Nucleus accumbens (tissue), 56 donors: ENCODE measurements at places on chromosomes 1 and 21.

- DNase-seq, result no peak
Observed at GRCh38 chr1:160116283-160117147, 956 bp downstream of the ATP1A2 start.

GRCh38 chr1:90864681-90865080, 147.6 kb upstream of the BARHL2 start:
- DNase-seq, result no peak

DNA sequence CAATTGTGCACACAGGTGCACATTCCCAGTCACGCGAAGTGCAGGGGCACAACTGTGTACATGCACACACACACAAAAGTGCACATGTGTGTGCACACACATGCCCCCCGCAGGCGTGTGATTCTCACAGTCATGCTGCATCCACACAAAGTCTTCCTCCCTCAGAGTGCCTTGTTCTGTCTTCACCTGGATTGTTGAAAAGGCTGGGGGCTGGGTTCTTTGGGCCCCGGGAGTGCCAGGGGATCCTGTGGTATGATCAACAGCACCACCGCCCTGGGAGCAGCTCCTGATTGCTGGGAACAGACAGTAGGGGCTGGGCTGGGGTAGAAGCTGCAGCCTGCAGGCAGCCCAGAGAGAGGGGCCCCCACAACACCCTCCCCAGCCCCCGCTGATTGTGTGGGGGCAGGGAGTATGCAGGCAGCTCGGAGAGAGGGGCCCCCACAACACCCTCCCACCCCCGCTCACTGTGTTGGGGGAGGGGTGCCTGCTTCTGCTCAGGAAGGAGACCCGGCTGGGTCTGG, 3.4 kb downstream of the COL18A1 start:
- no peak for DNase-seq

DNA sequence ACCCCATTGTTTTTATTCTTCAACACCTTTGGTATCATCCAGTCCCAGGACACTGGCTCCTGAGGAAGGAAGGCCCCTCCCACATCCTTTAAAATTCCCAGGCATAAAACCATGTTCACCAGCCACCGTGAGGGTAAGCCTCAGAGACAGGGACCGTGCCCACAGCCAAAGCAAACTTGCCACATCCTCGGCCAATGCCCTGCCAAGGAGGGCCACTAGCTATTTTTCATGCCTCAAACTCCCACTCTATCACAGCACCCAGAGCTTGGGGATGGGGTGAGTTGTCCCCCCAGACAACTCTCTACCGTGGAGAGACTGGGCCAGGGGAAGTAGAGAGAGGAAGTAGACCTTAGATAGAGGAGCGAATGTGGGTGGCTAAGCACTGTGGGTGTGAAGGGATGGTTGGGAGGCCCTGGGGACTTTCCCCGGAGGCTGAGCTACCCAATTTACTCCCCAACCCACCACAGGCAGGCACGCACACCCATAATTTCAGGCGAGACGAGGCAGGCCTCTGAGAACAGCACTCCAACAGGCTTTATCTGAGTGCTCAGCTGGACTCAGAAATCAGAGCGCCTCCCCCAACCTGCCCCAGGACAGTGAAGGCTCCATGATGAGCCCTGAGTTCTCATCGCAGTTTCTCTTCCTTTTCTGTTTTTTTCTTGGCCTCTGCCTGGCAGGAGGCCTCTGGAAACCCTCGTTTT, 15.9 kb upstream of the BTG2 start:
- DNase-seq, result no peak

DNA sequence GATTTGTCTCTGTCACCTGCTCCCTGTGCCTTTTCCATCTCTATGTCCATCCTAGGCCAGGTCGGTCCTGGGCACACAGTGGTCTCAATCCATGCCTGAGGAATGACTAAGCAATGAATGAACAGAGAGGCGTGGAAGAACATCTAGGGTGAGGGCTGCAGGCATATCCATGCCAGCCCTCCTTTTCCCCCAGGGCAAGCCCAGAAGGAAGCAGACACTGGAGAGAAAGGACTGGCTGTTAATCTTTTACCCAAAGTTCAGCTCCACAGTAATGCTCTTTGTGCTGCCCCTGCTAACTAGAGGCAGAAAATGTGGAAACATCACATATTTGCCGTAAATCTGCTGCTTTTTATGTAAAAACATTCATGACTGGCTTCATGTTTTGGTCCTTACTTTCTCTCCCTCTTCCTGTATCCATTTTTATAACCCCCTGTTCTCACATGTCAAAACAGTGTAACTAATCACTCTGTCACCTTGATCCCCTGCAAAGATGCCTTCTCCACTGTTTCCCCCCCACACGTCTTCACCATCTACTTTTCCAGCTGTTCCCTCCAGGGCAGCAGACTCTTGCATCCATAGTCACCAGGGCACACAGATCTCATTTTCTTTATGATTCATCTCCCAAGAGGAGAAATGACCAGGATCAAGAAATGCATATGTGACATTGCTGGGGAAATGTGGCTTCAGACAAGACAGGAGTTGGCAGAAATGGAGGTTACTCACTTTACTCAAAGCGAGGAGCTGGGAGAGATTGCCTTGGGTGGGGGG, 166.4 kb upstream of the PROX1 start:
- no peak for DNase-seq

DNA sequence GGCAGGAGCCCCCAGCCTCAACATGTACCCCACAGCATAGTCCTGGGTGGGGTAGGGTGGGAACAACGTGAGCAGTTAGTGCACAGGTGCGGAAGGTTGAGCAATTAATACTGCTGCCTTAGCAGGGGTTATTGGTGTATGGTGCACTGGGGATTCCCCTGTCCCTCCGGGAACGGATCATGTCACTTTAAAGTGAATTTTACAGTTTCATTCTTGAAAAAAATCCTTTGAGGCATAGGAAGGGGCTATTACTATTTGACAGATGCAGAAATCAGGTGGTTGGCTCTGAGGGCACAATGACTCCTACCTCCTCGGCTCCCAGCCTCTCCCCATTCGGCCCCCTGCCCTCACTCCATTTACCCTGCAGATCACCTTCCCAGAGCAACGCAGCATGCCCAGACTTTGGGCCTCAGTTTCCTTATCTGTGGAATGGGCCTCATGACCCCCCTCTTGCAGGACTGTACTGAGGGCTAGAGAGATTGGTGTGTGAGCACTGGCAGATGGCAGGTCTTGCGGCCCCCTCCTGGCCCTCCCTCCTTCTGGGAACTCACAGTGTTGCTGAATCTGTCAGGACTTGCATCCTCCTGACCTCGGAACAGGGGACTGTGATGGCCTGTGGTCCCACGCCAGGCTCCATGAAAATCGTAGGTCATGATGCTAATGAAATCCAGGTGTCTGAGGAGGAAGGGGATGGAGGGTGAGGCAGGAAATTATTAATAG, 5.1 kb upstream of the MYBPH start:
- DNase-seq, result no peak

DNA sequence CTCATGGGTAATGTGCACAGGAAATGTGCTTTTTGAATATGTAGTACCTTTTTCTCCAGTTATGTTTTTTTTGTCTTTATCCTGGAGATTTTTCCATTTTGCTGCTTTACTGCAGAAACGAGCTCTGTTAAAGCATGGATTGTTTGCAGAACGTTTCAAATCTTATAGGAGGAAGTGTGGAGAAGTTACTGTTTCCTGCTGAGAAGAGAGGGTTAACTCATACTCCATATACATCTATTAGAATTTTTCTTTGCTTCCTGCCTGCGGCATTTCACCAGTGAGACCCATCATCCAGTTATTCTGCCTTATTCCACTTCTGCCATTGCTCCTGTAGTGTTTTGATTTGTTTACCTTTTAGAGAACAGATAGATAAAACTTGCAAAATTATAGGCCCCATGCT, 2.0 kb downstream of the RPRD2 start:
- DNase-seq, result no peak

GRCh38 chr1:173920861-173921260, 3.7 kb upstream of the SERPINC1 start:
- DNase-seq, result no peak

DNA sequence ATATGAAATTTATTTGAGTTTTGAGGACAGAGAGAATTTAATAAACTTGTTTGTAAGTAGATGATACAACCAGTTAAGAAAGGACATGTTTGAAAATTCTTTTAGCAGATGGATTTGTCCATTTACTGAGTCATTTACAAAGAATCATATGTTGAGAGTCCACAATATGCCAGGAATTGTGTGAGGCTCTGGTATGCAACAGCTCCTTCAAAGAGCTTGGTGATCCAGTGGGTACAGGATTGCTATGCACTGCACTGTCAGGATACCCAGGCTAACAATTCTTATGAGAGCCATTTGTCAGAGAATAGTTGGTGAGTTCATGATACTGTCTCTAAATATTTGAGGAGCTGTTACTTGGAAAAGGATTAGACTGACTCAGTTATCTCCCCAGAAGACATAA, 11.0 kb downstream of the DNM3 start:
- DNase-seq, result no peak

DNA sequence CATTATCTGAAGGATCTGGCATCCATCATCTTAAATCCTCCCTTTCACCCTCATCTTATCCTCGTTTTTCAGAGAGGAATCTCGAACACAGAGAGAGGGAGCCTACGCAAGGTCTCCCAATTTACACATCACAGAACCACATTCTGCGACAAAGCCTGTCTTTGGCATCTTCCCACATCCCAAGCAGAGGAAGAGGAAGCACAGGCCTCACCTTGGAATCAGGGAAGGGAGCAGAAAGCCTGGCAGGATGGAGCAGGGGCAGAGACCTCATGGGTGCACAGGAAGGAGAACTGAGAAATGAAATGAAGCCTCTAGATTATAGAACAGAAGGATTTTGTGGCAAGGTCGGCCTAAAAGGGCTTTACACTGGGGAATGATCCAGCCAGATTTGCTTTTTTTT, 5.8 kb downstream of the ABCB10 start:
- DNase-seq, result no peak
